ENCODE measurements at places on chromosomes 13 and 19.
A peak's percentile ranks its signal among the peaks of the same experiment; 100 is the strongest.

- peak; percentile 60 for DNase-seq
Measured at GRCh38 chr19:50817941-50818858, 5.4 kb downstream of the KLK1 start.

DNA sequence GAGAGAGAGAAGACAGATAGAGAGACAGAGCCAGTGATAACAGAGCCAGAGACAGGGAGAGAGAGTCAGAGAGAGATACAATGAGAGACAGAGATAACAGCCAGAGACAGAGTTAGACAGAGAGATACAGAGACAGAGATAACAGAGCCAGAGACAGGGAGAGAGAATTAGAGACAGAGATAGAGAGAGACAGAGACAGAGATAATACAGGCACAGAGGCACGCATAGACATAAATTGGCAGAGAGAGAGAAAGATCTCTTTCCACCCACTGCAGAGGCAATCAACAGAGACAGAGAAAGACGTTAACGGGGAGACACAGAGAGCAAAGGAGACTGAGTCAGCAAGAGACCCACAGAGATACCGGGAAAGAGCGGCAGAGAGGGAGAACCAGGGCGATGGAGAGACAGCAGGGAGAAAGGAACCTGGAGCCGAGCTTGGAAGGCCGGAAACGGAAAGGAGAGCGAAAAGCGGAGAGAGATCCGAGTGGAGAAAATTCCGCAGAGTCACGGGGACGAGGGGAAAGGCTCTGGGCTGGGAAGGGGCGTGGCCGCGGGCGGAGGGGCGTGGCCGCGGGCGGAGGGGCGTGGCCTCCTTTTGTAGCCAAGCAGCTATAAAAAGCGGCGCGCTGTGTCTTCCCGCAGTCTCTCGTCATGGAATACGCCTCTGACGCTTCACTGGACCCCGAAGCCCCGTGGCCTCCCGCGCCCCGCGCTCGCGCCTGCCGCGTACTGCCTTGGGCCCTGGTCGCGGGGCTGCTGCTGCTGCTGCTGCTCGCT is at the start of gene TNFSF9:
TSS of gene TNFSF9 (plus strand) at position 641 of the 777 bp plus-strand sequence. CDS start at position 652, 11 bp downstream.
- peak; percentile 95 for DNase-seq

- DNase-seq: no peak
Measured at GRCh38 chr19:29326849-29327840, 114.2 kb upstream of the UQCRFS1 start.

GRCh38 chr13:48449656-48450055 is 36.7 kb upstream of the LPAR6 start:
- DNase-seq: no peak

GRCh38 chr13:76552807-76553206 is 333.4 kb downstream of the KCTD12 start:
- no peak for DNase-seq

DNA sequence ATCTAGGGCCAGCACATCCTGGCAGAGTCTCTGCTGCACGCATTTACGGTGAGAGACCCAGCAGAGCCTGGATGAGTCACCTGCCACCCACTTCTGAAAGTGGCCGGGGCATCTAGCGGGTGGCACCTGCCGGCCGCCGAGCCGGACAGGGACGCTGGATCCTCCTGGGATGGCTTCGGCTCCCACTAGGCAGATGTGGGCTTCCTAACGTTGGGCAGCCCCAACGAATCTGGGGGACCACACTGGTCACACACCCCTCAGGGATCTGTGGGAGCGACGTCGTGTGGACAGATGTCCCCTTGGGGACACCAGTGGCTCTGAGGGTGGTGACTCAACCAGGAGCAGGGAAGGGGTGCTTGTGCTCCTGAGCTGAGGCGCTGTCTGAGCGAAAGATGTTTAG is 32.2 kb downstream of the TMEM255B start:
- DNase-seq: no peak

- DNase-seq: peak; percentile 68
Measured at GRCh38 chr13:74761801-74762757, 627.9 kb upstream of the KLF12 start.

DNA sequence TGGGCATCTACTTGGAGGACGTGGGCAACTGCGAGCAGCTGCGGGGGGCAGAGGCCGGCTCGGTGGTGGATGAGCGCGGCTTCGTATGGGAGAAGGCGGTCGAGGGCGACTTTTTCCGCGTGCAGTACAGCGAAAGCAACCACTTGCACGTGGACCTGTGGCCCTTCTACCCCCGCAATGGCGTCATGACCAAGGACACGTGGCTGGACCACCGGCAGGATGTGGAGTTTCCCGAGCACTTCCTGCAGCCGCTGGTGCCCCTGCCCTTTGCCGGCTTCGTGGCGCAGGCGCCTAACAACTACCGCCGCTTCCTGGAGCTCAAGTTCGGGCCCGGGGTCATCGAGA is 10.3 kb upstream of the STRN4 start:
- no peak for DNase-seq

DNA sequence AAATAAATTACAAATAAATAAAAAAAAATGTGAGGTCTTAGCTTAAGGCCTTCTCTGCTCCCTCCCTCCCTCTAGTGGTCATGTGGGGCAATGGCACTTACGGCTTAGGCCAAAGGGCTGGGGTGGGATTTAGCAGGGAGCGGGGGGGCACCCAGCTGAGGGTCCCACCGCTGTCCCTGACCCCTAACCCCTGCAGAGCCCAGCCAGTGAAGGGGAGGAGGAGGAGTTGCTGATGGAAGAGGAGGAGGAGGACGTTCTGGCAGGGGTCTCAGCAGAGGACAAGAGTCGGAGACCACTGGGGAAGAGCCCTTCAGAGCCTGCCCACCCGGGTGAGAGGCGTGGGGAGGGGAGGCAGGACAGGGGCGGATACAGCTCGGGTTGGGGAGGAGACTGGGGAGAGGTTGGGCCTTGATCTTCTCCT is 9.3 kb downstream of the MPND start:
- DNase-seq: peak; percentile 85

GRCh38 chr13:98803111-98803561 is 50.7 kb upstream of the SLC15A1 start:
- no peak for DNase-seq

- no peak for DNase-seq
Measured at GRCh38 chr13:22855926-22856325, 324.9 kb upstream of the SGCG start.

GRCh38 chr19:5977222-5977784 is 637 bp downstream of the RANBP3 start:
- no peak for DNase-seq

DNA sequence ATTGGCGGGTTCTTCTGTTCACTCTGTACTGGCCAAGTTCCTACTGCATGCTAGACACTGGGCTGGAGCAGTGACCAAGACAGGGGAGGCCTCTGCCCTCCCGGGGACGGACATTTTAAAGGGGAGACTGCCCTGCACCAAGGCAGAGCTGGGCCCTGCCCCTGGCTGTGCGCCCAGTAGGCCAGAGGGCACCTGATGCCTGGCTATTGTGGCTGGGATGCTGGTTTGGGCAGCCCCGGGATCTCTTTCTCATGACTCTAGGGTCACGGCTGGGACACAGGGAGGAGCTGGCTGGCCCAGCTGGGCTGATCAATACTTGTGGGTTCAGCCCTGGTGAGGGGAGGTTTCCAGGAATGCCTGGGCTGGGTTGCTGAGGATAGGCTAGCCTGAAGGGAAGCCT is 17.7 kb downstream of the LIPE start:
- no peak for DNase-seq

- DNase-seq: no peak
Measured at GRCh38 chr13:109159650-109160309, 530.4 kb downstream of the MYO16 start.

DNA sequence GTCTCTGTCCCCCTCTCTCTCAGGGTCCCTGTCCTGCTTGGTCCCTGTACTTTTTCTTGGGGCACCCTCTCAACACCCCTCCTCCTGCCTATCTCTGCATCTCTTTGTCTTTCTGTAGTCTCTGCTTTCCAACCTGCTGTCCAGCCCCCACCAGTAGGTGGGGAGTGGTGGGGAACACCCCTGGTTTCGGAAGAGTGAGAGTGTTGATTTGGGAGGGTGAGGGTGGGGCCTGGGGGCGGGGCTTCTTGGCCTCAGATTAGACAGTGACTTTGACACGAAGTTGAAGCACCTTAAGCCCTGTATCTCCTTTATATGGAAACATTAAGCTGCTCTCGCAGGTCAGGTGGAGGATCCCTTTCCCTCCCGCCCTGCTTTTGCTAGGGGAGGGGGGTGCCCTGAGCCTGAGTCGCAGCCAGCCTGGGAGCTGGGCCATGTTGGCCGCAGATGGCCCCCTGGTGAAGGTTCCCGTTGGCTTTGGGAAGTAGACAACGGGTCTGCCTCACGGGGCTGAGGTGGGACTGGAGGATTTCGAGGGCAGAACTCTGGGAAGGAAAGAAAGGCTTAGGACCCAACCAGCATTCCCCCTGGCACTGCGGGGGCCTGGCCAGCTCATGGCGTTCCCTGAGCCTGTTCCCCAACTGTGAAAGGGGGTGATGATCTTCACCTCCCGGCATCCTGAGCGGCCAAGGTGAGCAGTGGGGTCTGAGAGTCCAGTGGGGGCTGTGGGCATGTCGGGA is at the start of gene KCNJ14:
TSS of gene KCNJ14 (plus strand) at position 404 of the 737 bp plus-strand sequence. CDS start 6,151 bp downstream, outside the sequence.
- DNase-seq: no peak

DNA sequence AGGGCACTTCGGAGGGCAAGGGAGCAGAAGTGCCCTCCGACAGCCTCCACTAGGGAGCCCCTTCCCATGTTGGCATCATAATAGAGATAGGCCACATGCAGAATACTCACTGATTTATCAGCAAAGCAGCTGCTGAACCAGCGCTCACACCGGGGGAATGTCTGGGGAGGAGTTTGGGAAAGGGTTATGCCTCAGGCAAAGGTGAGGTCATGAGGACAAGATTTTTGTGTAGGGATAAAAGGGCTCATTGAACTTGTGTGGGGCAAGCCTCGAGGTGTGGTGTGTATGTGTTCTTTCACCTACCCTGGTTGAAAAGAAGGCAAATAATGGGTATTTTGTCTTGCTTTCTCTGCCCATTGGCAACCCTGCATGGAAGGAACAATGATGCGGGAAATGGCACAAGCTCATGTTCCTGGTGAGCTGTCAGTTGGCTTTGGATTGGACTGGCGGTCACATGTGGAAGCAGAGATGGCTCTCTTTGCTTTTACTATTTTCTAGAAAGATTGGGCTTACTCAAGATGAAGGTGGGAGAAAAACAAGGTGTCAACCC is 39.1 kb upstream of the SLC7A9 start:
- DNase-seq: no peak

- no peak for DNase-seq
Measured at GRCh38 chr13:51488212-51488611, 35.4 kb upstream of the INTS6 start.

DNA sequence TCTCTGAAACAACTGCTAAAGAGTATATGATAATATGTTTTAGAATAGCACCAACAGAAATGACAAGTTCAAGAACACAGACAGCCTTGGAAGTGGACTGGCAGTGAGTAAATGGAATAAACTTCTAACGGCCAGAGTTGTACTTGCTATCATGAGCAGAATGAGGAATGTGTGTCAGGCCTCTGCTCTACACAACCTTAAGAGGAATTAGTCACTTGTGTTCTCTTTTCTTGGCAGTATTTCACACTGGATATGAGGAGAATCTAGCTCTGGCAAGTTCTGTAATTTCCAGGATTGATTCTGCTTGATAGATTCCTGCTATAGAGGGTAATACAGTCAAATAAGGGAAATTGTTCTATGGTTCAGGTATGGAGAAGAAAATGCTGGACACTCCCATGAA is 757.3 kb downstream of the EFNB2 start:
- no peak for DNase-seq

DNA sequence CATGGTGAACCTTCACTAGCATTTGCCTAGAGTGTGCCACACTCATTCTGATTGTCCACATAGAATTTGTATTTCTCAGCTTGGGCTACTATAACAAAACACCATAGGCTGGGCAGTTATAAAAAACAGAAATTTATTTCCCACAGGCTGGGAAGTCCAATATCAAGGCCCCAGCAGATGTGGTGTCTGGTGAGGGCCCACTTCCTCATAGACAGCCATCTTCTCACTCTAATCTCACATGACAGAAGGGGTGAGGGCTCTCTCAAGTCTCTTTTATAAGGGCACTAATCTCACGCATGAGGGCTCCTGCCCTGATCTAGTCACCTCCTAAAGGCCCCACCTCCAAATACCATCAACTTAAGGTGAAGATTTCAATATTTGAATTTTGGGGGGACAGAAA is 53.6 kb downstream of the LRRC63 start:
- DNase-seq: no peak

- peak; percentile 11 for DNase-seq
Measured at GRCh38 chr13:68304286-68304893, 1074.3 kb upstream of the PCDH9 start.

GRCh38 chr19:9729162-9729561 is 39.4 kb downstream of the ZNF846 start:
- no peak for DNase-seq

DNA sequence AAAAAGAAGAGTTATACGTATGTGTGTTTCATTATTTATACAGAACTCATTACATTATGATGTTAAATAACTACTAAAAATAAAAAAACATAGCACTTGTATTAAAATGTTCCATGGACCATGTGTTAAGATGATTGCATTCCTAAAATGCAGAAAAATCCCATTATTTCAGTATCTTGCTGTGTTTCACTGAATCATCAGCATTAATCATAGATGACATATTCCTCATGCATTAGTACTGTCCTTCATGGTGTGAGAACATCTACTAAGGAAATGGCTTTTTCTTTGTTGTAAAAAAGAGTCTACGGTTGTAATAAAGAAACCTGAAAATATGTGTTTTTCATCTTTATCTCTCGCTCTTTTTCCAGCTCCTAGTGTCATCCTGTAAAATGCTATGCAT is 416.5 kb downstream of the FGF14 start:
- no peak for DNase-seq

GRCh38 chr19:38158730-38159129 is 65.3 kb downstream of the DPF1 start:
- DNase-seq: no peak

DNA sequence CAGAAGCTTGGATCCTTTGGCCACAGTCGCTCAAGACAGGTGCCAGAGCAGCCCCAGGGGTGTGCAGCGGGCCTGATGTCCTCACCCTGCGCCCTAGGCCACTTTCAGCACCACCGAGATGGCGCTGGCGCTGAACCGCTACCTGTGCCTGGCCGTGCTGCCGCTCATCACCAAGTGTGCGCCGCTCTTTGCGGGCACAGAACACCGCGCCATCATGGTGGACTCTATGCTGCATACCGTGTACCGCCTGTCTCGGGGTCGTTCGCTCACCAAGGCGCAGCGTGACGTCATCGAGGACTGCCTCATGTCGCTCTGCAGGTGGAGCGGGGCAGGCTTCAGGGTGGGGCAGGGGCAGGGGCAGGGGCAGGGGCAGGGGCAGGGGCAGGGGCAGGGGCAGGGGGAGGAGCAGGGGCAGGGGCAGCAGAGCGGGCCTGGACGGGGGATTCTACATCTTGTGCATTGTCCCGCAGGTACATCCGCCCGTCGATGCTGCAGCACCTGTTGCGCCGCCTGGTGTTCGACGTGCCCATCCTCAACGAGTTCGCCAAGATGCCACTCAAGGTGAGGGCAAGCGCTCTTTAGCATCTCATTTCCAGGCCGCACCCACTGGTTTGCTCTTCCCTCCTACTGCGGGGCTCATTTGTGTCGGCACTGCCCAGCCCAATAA is 69.1 kb downstream of the RYR1 start:
- DNase-seq: no peak

DNA sequence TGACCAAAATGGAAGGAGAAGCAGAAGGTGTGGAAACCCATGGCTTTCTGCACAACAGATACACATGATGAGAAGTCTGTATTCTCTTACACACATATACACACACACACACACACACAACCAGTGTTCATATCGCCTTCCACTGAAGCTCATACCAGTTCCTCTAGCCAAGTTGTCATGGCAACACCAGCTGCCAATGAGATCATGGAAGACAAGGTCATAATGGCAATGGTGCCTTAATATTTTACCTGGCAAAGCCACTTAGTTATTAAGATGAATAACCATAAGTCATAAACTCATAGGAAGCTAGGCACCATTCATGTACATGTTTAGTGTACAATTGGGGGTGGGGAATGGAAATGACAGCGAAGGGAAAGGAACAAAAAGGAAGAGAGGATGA is 2.6 kb upstream of the DHRS12 start:
- DNase-seq: no peak
